Mesothelial cell of epicardium (in vitro differentiated cells): ENCODE measurements at places on chromosomes 5 and 9.

- no peak for DNase-seq
Observed at GRCh38 chr9:27565696-27566095, 7.6 kb downstream of the C9orf72 start.

- DNase-seq = no peak
Observed at GRCh38 chr5:119022017-119022745, 33.8 kb upstream of the DTWD2 start.

- DNase-seq = no peak
Observed at GRCh38 chr5:177070536-177071191, 16.1 kb upstream of the FGFR4 start.

DNA sequence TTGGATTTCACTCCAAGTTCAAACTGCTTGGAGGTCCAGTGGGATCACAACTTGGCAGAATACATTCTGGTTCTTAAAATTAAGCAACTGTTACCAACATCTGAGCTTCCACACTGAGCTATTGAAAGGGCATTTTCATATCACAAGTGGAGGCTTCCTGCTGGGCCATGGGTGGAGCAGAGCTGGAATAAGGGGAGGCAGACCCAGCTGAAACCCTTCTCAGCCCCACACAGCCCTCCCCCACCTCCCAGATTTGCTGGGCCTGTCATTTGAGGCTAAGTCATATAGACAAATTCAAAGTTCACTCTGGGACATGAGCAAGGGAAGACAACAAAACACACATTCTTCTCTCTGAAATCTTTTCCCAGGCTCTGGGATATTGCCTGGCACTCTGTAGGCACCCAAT lies 79.9 kb downstream of the ACTL7B start:
- DNase-seq = no peak
